Activated CD4-positive, alpha-beta memory T cell treated with anti-CD3 and anti-CD28 coated beads, Interleukin-2, amount 10 ng/mL, durations not matched to agents 7 days and 5 days (primary cell): ENCODE measurements at places on chromosomes 7 and 10. TPM values are rescaled to one million over a fixed set of nuclear protein-coding genes. Genes with fewer than 3 reads are reported as not detected.

DNA sequence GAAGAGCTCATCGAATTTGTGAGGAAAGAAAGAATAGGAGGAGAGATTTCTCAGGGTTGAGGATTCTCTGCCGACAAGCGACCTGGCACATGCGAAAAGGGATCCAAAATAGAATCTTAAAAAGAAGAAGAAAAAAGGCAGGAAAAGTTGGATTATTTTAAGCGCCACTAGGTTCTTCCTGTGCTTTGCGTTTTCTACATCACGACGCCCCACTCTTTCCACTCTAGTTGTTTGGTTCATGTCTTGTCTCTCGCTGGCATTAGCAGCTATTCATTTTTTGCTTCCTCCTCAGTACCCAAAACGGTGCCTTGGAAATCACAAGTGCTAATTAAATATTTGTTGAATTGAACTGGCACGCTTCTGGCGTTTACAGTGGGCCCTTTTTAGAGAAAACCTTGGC, 674 bp upstream of the FRA10AC1 start:
- H3K4me3 ChIP-seq: no peak overlapping the region
- DNase-seq: no peak

DNA sequence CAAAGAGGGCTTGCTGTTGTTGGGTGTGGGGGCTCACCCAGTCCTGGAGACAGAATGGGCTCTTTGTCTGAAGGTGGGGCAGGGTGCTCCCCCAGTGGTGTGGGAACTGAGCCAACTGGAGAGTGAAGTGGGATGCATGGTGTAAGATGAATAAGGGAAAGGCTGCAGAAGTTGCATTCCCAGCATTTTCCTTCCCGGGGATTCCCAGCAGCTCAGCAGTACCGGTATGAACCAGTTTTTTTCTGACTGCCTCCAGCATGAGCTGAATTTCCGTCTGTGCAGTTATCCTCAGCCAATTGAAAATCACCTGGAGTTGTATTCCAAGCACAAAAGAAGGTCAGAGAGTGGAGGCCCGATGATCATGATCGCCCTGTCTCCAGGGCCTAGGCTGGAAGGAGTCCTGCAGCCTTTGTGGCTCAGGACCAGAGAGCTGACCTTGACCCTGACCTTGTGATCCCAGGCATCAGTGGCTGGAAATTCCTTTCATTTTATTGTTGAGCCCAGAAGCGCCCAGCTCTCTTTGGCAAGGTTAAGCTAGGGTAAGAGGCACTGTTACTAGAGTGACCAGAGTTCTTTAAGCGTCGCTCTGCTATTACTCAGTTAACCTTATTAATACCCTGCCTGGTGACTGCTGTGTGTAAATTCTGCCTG, 33.4 kb downstream of the OGDH start:
- H3K4me3 ChIP-seq: peak overlapping the region; percentile 73
- peaks cover 78% of the 10 kb centered on the region for H3K4me1 ChIP-seq
- peak; percentile 29 for DNase-seq
- peak overlapping the region; percentile 100 for H3K27ac ChIP-seq

DNA sequence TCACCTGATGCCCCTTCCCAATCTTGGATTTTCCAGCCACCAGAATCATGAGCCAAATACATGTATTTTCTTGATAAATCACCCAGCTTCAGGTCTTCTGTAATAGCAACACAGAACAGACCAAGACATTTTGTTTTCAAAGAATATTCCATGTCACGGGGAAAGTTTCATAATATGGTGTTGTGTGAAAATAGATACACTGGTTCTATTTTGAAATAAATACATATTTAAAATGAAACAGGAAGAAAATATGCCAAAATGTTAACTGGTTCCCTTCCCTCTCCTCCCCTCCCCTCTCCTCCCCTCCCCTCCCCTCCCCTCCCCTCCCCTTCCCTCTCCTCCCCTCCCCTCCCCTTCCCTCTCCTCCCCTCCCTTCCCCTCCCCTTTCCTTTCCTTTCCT, 30.3 kb upstream of the CAMK1D start:
- H3K4me3 ChIP-seq: no peak overlapping the region
- DNase-seq: no peak
- H3K36me3 ChIP-seq: no peaks in the 10 kb centered on the region

The ARMH3 gene
- total RNA-seq: 23.9 TPM

GRCh38 chr10:55734112-55734511, 626.9 kb downstream of the ZWINT start:
- no peak for DNase-seq
- H3K4me3 ChIP-seq: no peak overlapping the region
- no peaks in the 10 kb centered on the region for H3K4me1 ChIP-seq
- H3K27ac ChIP-seq: no peak overlapping the region

GRCh38 chr10:71981015-71981875, 17.1 kb downstream of the CHST3 start:
- H3K4me3 ChIP-seq: no peak overlapping the region
- H3K27me3 ChIP-seq: no peaks in the 10 kb centered on the region
- no peaks in the 10 kb centered on the region for H3K36me3 ChIP-seq
- H3K27ac ChIP-seq: no peak overlapping the region
- H3K4me1 ChIP-seq: peaks cover 20% of the 10 kb centered on the region

GRCh38 chr7:32479574-32480200, 10.5 kb downstream of the LSM5 start:
- no peaks in the 10 kb centered on the region for H3K36me3 ChIP-seq
- no peaks in the 10 kb centered on the region for H3K4me1 ChIP-seq
- no peak overlapping the region for H3K4me3 ChIP-seq
- DNase-seq: no peak

DNA sequence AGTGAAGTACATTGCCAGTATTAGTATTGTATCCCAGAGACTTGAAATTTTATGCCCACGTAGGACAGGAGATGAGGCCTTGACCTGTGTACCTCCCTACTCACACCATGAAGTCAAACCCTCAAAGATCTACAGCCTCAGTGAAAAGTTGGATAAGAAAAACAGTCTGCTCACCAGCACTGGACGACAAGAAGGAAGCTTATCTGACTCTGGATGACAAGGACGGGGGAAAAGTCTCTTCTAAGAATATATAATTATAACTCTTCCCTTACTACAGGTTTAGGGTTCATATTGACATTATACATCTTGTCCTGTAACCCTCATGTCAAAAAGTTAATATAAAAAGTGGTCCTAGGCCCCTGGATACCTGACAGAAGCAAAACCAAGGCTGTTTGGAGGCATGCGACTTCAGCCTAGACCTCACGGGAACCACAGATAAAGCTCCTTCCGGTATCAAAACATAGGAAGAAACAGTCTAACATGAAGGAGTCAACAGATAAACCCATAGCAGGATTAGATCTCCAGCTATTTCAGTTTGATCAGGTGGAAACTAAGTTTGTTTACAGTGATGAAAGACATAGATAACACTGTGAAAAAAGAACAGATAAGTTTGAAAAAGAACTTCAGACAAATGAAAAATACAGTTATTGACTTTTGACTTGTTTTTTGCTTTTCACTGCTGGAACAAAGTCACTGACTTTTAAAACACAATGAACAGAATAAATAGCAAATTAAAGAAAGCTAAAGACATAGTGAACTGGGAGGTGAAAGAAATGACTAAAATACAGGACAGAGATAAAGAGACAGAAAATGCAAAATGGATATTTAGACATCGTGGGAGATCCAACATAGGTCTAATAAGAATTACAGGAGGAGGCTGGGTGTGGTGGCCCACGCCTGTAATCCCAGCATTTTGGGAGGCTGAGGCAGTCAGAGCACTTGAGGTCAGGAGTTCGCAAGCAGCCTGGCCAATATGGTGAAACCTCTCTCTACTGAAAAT, 145.9 kb downstream of the PHTF2 start:
- peaks cover 26% of the 10 kb centered on the region for H3K36me3 ChIP-seq
- no peak for DNase-seq
- peak overlapping the region; percentile 25 for H3K27ac ChIP-seq
- no peak overlapping the region for H3K4me3 ChIP-seq

- H3K4me3 ChIP-seq: no peak overlapping the region
- H3K27ac ChIP-seq: no peak overlapping the region
- no peak for DNase-seq
These were observed 105.7 kb downstream of the SVOPL start for GRCh38 chr7:138595454-138595853.
